ENCODE measurements at places on chromosomes 12 and 14. TPM values are rescaled to one million over a fixed set of nuclear protein-coding genes. Genes with fewer than 3 reads are reported as not detected.

The UBE3B gene
- 42.3 TPM for total RNA-seq

The C14orf132 gene
- total RNA-seq = 140 TPM

The P3H3 gene
- 21.6 TPM for total RNA-seq

The CAPZA3 gene
- total RNA-seq = not detected

The KRT6C gene
- total RNA-seq = not detected

The GNPTAB gene
- 43.1 TPM for total RNA-seq

The PCED1B gene
- total RNA-seq = 0.05 TPM

The MYF5 gene
- total RNA-seq = not detected

The MFAP5 gene
- total RNA-seq = not detected

The KRT80 gene
- 0.13 TPM for total RNA-seq

The DHH gene
- total RNA-seq = 0.11 TPM

The TMEM179 gene
- 0.87 TPM for total RNA-seq

The SLC24A4 gene
- total RNA-seq = 0.09 TPM

The RNASE1 gene
- not detected for total RNA-seq

The INHBE gene
- total RNA-seq = 1.9 TPM

The TBX5 gene
- 0.85 TPM for total RNA-seq

Data from motor neuron (in vitro differentiated cells).